T-helper 17 cell (primary cell): ENCODE measurements at places on chromosomes 2 and 18.

- no peak for DNase-seq
Observed at GRCh38 chr2:231765496-231765929, 15.6 kb downstream of the PDE6D start.

- no peak for DNase-seq
Observed at GRCh38 chr2:101430156-101430555, 42.9 kb upstream of the CREG2 start.

GRCh38 chr2:156883804-156884203 lies 373.7 kb upstream of the GALNT5 start:
- DNase-seq = no peak

- DNase-seq = no peak
Observed at GRCh38 chr2:89767572-89768435, 1076.3 kb downstream of the RPIA start.

GRCh38 chr2:119823734-119824334 lies 64.1 kb downstream of the PTPN4 start:
- no peak for DNase-seq

GRCh38 chr2:71337776-71338175 lies 6.2 kb downstream of the ZNF638 start:
- no peak for DNase-seq

DNA sequence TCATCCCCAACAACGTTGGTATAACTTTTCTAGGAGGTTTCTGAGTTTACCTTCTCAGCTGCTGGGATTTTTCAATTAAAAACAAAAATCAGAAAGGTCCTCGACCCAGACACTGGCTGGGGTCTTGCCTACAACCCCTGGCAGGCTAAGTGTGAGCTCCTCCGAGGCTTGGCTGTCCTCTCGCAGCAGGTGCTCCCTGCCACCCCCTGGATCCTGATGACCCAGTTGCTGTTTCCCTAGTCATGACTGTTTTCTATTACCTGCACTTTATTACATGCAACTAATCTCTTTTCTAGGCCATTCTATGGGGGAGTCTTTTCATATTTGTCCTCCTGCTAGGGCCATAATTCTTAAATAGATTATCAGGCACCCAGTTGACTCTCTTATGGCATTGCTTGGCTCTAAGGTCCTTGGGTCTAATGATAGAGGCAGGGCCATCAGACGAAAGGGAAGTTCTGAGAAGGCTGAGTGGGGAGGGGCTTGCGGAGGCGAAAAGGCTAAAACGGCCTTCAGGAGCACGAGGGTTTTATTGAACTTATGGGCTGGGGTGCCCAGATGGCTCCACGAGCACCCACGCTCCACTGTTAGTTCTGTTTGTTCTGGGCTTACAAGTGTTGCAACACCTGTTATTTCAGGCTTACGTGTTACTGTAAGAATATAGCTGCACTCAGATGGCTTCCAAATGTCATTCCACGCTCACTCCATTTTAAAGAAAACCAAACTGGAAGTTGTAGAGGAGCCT lies 166.0 kb downstream of the NCK2 start:
- DNase-seq = no peak

GRCh38 chr2:193523662-193524061 lies 1328.9 kb upstream of the TMEFF2 start:
- DNase-seq = no peak

DNA sequence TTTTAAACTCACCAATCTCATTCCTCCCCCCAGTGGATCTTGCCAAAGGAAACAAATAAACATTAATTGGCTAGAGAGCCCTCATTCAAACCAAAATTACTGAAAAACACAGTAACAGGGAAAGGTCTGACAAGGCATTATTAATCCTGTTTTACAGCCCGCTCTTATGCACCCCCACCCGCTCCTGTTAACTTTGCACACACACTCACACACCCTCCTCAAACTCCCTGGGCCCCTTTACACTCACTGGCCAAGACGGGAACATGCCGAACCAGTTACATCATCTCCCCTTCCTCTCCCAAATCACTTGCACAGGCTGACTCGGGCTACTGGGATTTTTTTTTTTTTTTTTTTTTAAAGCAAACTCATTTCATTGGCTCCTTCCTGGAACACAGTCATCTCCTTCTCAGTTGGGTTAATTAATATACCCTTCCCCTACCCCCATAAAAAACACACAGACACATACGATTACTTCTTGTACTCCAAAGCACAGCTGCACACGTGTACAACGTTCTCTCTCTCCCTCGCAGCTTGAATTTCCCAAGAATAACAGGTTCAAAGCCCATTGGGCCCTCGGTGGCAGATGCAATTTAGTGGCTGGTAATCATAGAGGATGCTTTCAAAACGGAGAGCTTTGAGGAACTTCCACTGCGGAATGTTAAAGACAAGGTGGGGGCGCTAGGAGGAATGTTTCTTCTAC lies 31.8 kb downstream of the KLF7 start:
- DNase-seq = no peak

DNA sequence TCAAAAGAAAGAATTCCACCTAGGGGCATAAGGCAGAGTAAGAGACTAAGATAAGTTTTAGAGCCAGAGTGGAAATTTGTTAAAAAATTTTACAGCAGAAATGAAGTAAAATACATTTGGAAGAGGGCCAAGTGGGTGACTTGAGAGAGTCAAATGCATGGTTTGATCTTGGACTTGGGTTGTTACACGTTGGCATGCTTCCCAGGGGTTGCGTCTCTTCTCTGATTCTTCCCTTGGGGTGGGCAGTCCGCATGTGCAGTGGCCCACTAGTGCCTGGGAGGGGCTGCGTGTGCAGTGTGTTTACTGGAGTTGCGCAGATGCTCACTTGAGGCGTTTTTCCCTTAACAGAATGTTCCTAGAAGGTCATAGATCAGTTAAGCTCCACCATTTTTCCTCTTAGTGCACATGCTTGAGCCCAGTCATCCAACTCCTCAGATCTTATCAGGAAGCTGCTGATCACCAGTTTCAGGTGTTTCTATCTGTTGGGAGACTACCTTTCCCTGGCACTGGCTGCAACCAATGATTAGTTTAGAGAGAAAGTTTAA lies 13.1 kb downstream of the SEH1L start:
- no peak for DNase-seq

DNA sequence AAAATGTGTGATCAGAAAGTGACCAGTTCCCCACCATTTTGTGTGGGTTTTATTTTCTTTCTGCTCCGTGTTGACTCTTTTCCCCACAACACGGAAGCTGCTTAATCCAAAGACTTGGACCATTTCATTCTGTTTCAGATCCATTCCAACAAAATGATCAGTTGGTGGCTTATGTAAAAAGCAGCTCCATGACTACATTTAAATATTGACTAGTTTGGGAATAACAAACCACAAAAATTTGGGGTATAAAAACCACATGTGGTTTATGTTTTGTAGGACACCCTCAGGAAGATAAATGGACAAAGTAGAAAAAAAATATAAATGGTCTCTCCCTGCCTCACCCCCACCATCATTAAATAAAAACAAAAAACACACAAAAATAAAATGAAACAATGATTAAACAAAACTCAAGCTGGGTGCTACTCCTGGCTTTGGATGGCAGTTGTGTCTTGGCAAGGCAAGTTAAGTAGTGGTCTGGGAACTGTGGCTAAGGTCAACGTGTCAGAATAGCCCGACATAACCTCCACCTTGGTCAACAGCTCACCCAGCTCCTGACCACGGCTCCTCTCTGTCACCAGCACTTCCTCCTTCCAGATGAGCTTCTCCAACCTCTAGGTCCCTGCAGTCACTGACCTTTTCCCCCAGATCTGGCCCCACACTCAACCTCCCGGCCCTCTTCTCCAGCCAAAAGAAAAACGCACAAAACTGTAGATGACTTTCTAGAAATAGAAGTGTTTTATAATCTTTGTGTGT lies 12.8 kb upstream of the WIPF1 start:
- DNase-seq = no peak

- DNase-seq = no peak
Observed at GRCh38 chr2:221102896-221103688, 469.0 kb downstream of the EPHA4 start.

GRCh38 chr2:224970311-224970710 lies 72.0 kb downstream of the DOCK10 start:
- DNase-seq = no peak

DNA sequence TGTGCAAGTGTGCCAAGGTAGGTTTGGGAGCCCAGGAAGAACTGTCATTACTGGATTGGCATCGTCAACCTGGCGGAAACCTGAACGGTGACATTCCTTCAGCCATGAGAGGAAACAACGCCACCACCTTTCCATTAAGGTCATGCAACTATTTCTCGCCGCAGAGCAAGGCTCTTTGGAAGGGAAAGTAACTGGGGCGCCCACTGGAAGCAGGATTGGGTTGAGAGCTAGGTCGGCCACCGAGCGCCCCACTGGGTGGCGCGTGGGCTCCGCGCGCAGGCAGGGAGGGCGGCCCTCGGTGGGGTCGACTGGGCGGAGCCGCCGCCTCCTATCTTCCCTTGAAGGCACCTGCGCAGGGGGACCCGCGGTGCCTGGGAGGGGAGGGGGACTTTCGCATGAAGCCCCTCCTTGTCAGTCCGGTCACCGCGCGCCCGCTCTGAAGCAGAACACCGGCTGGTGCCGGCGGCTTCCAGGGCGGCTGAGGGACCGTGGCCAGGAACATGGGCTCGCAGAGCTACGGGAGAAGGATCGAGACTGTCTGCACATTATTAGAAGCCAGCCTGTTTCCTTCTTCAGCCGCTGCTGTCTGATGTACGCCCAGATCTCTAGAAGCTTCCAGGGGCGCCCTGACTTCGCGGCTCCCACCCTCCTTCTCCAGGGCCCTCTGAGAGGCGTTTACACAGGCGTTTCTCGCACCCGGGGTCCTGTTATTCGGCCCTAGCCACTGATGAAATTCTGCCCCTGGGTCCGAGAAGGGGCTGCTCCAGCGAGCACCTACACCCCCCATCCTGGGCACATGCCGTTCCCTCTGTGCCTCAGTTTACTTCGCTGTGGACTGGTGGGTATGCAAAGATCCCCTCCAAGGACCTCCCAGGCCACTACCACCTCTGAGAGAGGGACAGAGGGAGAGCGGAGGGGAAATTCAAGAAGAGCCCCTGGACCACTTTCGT lies 27.3 kb upstream of the MAL start:
- DNase-seq = no peak
